Mesenteric fat pad (tissue), 1 donor: ENCODE measurements at places on chromosomes 12 and 14. TPM values are rescaled to one million over a fixed set of nuclear protein-coding genes. Genes with fewer than 3 reads are reported as not detected.

GRCh38 chr12:112711026-112711425, 80.5 kb upstream of the RPH3A start:
- DNase-seq, result no peak

- no peak for DNase-seq
Measured at GRCh38 chr12:106226884-106227640, 20.8 kb downstream of the CKAP4 start.

- DNase-seq, result no peak
Measured at GRCh38 chr12:12836571-12836970, 23.4 kb downstream of the DDX47 start.

DNA sequence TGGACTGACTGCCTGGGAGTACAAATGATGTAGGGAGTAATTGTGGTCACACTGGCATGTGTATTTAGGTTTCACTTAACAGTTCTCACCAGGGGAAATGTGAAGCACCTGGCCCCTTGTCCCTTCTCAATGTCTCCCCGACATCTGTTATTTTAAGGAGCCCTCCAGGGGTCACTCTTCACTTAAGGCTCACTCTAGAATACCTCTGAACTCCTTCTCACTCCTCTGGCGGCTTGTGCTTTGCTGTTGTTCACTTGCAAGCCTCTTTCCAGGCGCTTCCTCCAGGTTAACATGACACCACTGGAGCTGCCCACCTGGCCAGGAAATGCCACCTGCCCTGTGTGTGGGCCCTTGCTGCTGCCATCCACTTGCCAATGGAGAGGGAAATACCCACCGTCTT, 56.5 kb upstream of the GZMB start:
- no peak for DNase-seq

GRCh38 chr12:29264424-29264823, 115.3 kb downstream of the FAR2 start:
- DNase-seq, result no peak

DNA sequence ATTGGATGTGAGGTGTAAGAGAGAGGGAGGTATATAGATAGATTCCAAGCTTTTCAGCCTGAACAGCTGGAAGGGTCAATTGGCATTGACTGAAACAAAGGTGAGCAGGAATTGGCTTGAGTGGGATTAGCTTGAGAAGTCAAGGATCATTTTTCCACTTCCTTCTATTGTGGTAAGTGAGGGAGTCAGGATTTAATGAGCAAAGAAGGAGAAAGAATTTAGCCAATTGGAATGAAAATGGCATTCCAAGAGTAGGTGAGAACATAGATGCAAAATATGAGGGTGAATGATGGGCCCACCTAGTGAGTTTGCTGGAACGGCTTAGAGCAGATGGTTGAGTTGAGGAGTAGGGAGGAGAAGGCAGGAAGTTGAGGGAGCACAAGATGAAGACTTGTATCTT, 56.5 kb upstream of the ETV6 start:
- DNase-seq, result no peak

- no peak for DNase-seq
Measured at GRCh38 chr12:23666866-23667265, 282.6 kb downstream of the SOX5 start.

GRCh38 chr12:70876952-70877351, 43.6 kb downstream of the PTPRR start:
- no peak for DNase-seq

GRCh38 chr14:94831085-94831484, 61.2 kb upstream of the GSC start:
- DNase-seq, result no peak

The DPPA3 gene
- total RNA-seq, result not detected

The C12orf54 gene
- not detected for total RNA-seq
